ENCODE measurements at places on chromosomes 4 and X.
A peak's percentile ranks its signal among the peaks of the same experiment; 100 is the strongest.

GRCh38 chr4:32133141-32133540, 1413.0 kb downstream of the PCDH7 start:
- DNase-seq: no peak

- DNase-seq: no peak
These were observed 28.5 kb downstream of the SASH3 start for GRCh38 chrX:129808158-129808828.

DNA sequence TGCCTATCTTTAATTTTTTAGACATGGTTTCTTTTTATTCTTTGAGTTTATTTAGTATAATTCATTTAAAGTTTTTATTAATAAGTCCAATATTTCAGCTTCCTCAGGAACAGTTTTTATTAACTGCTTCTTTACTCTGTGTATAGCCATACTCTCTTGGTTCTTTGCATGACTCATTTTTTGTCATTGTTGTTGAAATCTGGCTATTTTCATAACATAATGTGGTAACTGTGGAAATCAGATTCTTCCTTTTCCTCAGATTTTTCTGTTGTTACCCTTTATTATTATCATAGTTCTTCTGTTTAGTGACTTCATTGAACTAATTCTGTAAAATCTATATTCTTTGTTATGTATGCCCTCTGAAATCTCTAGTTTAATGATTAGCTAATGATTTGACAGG, 124.9 kb upstream of the CYSLTR1 start:
- no peak for DNase-seq

GRCh38 chr4:8344377-8344776, 74.8 kb downstream of the HTRA3 start:
- DNase-seq: no peak

GRCh38 chrX:50470103-50471031, at the start of gene DGKK:
TSS of gene DGKK (minus strand) at chrX:50470825. CDS start at chrX:50470678, 147 bp downstream.
- no peak for DNase-seq

GRCh38 chrX:136055651-136056221, 70.5 kb downstream of the SLC9A6 start:
- DNase-seq: no peak

GRCh38 chr4:22514481-22514880, 1.4 kb downstream of the ADGRA3 start:
- no peak for DNase-seq

DNA sequence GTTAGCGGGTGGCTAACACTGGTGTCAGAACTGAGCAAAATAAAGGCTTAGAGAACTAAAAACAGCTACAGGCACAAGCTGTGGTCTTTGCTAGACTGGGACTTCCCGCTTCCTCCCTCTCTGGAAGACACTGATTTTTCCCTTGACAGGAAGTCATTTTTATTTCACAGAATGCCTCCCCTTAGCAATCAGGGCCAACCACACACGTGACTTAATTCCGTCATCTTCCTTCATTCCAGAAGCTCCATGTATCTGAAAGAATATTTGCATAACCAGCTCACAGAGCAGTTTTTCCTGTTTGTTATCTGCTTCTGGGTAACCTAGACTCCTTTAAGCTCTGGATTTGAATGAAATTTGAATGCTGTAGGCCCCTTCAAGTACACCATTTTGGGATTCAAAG, 327.5 kb upstream of the FRG1 start:
- DNase-seq: no peak

- no peak for DNase-seq
These were observed 772 bp upstream of the WNK3 start for GRCh38 chrX:54358424-54359211.

DNA sequence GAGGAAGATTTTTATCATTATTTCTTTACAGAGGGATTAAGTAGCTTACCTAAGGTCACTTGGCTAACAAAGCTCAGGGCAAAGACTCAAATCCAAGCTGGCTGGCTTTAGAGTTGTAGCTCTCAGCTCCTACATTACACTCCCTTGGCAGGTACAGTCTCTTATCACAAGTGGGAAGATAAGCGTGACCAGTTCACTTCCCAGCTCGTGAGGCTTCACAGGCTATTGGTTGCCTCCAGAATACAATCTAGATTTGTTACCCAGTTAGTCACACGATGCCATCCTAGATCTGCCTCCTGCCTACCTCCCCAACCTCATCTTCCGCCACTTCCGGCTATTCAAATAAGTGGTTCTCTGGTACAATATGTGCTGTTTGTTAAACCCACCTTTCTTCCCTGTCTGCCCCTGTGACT, 3.7 kb downstream of the MMRN1 start:
- peak; percentile 9 for DNase-seq

GRCh38 chrX:54066841-54067240, 22.6 kb upstream of the PHF8 start:
- no peak for DNase-seq

- DNase-seq: no peak
These were observed 110.9 kb downstream of the FBXW7 start for GRCh38 chr4:152424977-152425376.

- no peak for DNase-seq
These were observed 1606.4 kb upstream of the TENM3 start for GRCh38 chr4:180636696-180637404.

- DNase-seq: no peak
These were observed 167.4 kb downstream of the GABRB1 start for GRCh38 chr4:47198791-47199190.

DNA sequence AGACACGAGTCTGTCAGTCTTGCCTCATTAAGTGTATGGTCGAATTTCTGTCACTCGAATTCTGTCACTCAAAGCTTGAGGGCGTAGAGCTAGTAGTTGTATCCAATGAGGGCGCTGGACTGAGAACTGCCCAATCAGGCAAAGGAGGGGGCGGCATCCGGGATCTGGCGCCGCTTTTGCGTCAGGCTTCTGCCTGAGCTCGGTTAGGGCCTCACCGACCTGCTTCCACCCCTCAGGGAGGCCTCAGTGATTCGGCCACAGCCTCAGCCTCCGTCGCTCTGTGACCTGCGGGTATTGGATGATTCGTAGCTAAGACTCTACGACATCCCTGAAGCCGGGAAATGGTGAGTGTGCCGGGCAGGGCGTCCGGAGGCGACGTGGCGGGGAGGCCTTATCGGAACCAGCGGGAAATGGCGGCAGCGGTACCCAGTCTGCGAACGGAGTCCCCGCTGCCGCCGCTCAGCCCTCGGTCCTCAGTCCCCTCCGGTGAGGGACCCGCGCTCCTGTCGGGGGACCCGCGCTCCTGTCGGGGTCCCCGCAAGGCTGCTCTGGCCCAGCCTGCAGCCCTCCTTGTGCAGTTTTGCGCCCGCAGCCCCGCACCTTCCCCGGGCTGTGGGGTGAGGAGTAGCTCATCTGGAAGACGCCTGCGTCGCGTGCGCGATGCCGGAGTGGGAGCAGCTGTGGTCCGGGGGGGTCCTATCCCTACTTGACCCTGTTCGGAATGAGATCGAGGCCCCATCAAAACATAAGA, 88.3 kb downstream of the ZNF718 start:
- DNase-seq: no peak

DNA sequence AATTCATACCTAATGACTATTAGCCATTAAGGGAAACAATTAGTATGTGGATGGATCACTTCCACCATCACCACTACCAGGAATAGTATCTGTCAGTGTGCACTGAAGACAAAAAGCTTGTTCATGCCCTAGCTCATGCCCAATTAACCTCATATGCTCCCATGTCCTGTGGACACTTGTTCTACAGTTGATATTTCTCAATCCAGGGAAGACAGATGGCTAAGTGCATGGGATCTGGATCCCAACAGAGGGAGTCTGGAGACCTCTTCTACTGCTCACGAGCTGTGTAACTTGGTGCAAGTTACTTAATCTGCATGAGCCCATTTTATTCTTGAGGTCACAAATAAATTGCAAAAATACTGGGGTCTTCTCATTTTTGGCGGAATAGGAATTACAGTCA, 23.7 kb downstream of the AMOT start:
- no peak for DNase-seq

DNA sequence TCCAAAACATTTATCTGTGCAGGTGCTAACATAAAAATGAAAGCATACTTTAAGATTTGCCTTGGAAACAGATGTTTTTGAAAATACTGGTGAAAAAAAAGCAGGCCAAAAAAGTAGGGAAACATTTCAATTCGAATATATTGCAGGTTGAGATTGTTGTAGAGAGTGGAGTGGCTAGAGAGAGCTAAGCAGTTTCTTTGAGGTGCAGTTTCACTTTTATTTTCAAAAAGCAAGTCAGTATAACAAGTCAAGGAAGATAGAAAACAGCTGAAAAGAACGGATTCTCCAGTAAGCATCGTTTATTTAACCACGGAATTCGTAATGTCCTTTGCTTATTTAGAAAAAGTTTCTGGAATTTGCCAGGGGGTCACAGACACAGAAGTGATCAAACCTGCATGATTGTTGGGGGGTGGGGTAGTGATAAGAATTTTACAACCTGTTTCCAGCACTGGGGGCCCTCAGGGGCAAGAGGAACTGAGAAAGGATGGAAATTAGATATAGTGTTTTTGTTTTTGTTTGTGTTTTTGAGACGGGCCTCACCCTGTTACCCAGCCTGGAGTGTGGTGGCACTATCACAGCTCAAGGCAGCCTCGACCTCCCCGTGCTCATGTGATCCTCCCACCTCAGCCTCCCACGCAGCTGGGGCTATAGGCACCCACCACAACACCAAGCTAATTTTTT, 175.0 kb downstream of the TENM3 start:
- DNase-seq: no peak

DNA sequence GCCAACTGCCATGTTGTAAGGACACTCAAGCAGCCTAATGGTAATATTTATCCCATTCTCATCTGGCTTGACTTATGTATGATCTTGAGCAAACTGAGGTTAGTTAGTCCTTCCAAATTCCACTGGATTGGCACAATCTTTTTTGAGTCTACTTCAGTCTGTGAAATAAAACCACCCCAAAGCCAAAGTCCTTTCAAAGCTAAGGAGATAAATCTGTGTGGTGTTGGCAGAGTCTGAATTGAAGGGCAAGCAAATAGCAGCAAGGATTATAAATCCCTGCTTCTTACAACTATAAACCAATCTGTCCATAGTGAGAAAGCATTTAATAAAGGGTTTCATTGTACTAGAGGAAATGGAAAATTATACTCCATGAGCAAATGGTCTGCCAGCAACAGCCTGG, 233.9 kb upstream of the GLRA2 start:
- DNase-seq: no peak

GRCh38 chrX:135605906-135606305, 85.4 kb downstream of the INTS6L start:
- no peak for DNase-seq

DNA sequence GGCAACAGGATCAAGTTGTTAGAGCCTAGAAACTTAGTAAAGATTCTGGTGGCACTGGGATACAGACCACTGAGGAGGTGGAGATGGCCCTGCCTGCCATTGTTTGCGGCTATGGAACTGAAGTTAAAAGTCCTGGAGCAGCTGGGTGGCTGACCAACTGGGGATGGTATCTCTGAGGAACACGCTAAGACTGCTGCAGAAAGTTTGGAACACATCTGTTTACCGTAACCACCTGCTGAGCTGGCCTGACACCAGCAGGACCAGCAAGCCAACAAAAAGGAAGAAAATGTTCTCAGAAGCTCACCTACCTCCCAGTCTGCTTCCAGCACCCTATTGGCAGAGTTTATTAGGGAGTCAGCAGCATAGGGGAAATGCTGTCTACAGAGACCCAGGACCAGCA, 17.4 kb upstream of the PACRGL start:
- no peak for DNase-seq

- DNase-seq: no peak
These were observed 142.9 kb downstream of the BCOR start for GRCh38 chrX:39954851-39955250.

- DNase-seq: peak; percentile 47
These were observed 882 bp downstream of the MRFAP1 start for GRCh38 chr4:6641164-6641970.

DNA sequence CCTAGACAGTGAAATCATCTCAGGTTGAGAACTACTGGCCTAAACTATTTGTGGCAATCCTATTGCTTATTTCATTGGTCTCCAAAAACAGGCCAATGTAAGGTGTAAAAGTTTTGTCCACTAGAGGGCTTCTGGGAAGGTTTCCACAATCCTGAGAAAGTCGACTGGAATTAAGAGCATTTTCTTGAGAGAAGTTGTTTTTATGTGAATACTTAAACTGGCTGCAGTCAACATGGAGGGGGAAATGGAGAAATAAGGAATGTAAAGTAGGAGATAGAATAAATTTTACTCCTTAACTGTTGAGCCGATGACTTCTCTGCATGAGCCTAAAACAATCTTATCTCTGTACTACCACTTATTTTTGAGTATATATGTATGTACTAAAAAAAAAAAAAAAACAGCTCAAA, 11.0 kb upstream of the EIF4E start:
- peak; percentile 69 for DNase-seq

DNA sequence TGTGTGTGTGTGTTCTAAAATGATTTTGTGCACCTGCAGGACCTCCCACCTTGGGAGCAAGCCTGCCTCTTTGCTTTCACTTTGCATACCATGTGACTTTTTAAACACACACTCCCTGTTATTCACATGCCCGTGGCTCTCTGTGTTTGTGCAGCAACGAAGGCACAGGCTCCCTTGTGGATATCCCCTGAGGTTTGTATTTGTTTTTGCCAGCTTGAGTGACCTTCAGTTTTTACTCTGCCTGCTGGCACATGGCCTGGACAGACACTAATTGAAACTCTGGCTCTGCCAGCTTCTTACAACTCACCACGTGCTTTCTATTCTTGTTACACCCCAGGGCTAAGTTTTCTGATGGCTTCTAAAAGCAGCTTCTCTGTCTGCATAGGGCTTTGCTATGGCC, 885.8 kb downstream of the SH3BGRL start:
- no peak for DNase-seq

DNA sequence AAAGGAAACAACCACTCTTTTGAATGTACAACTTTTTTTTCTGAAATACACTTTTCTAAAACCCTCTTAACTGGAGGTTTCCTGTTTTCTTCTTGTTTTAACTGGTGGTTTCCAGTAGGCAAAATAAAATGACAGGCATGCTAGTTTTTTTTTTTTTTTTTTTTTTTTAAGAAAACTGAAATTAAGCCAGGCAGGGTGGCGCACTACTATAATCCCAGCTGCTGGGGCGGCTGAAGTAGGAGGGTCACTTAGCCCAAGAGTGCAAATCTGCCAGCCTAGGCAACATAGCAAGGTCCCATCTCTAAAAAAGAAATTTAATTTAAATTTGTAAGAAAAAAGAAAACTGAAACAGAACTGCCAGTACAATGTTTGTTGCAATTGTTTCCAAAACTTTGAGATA, 44.0 kb downstream of the TMEM144 start:
- DNase-seq: peak; percentile 44

- DNase-seq: no peak
These were observed 38.3 kb downstream of the SYTL5 start for GRCh38 chrX:38044701-38045100.

DNA sequence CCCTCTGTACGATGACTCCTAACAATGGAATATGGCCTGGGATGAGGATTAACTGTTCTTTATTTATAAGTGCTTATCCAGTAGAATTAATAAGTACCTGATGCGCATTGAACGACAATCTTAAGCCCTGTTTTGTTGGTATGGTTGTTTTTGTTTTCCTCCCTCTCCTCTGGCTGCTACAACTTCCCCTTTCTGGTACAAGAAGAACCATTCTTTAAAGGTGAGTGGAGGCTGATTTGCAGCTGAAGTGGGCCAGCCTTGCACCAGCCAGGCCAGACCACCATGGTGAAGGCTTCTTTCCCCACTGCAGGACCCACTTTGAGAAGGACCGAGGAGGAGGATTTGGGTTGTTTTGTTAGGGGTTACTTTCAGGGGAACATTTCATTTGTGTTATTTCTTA, 113.3 kb downstream of the PARM1 start:
- no peak for DNase-seq

- DNase-seq: no peak
These were observed 19.8 kb upstream of the PASD1 start for GRCh38 chrX:151543706-151544105.

Measured in NAMALWA (cell line).